CD8-positive, alpha-beta memory T cell (primary cell): ENCODE measurements at places on chromosomes 3 and 15.

DNA sequence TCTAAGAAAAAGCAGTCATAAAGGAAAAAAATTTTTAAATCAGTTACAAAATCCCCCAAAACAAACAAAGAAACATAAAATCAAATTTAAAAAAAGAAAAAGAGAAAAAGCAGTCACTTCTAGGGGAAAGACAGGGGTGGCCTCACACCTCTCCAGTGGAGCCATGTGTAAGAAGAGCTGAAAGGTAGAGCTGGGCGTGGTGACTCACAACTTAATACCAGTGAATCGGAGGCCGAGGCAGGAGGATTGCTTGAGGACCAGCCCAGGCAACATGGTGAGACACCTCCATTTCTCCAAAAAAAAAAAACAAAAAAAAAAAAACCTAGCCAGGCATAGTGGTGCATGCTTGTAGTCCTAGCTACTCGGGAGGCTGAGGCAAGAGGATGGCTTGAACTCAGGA is 14.7 kb downstream of the MESD start:
- no peak for DNase-seq

GRCh38 chr3:156575641-156576040 is 20.7 kb upstream of the SSR3 start:
- DNase-seq, result no peak

DNA sequence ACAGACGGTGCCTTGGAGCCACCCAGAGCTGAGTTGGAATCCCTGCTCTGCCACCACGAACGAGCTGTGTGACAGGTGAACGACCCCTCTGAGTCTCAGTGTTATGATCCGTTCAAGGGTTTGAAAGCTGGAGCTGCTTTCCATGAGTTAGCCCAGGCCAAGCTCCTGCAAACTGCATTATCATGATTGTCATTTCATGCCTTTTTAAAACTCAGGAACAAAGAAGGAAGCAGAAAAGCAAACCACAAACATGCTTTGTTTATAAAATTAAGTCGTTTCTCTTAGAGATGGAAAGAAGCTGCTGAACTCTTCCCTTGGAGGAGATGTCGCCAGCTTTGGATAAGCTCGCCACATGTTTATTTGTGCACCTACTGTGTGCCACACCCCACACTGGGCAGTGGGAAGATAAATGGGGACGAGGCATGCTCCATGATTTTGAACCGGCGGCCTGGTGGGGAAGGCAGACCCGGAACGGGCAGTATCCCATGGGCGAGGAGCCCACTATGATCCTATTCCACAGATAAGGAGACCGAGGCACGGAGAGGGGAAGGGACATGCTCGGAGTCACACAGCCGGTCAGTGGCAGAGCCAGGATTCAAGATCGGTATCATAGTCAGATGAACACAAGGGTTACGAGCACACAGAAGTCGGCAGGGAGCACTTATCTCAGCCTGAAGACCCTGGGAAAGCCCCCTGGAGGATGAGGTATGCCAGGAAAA is 15.9 kb downstream of the HRH1 start:
- DNase-seq, result no peak

DNA sequence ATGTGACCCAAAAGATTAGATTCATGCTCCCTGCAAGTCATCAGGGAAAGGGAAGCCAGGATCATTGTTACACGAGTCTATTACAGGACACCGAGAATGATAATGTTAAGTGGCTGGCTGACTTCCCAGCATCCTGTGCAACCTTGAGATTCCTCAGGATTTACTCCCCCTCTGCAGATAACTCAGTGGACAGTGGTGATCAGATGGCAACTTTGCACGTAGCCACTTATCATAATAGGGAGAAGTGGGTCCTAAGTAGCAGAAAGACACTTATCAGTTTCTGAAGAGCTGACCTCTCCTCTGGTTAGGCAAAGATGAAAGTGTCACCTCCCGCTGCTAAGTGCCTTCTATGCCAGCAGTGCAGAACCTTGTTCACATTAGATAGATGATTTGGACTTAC is 6.7 kb upstream of the TMPRSS7 start:
- DNase-seq, result no peak

- no peak for DNase-seq
These were observed 10.3 kb downstream of the STOML1 start for GRCh38 chr15:73981761-73982221.

GRCh38 chr3:53173107-53173506 is 12.1 kb downstream of the PRKCD start:
- DNase-seq, result no peak

DNA sequence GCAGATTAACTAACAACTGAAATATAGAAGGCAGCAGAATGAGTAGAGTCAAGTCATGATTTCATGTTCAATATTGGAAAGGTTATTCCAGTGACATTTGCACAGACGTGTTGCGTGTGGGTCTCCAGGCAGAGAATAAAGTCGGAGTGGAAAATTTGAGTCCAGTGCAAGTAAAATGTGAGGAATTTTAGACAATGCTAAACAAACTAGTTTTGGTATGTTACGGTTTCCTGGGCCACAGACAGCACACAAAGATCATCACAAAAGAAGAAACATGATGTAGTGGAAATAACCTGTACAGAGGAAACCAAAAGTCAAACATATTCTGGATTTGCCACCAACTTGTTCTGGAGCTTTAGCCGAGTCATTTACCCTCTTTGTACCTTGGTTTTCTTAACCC is 367 bp downstream of the OR4F6 start:
- DNase-seq, result no peak

DNA sequence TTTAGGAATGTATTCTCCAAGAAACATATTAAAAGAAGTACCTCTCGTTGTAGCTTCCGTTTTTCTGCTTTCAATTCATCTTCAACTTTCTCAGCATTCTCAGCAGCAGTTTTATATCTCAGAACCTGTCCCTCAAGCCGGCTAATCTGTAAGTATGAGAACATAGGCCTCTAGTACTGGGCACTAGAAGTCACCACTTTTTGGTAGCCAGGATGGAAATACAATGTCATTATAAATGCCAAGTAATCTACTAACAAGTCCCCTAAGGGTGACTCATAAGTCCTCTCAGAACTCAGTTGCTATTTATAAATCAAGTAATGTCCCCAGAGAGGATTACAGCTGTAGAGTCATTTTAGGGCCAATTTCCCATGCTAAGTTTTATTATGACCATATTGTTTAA is 61.1 kb downstream of the MLH1 start:
- DNase-seq, result no peak

DNA sequence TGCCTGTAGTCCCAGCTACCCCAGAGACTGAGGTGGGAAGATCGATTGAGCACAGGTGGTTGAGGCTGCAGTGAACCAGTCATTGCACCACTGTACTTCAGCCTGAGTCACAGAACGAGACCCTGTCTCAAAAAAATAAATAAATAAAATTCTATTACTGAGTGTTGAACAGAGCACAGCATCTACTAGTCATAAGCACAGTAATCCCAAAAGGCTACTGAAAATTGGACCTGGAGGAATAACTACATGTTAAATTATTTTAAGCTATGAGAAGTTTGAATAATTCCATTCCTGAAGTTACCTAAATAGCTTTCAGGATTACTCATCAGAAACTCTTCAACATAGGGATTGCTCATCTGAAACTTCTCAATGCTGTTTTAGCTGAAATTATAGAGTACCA is 43.4 kb downstream of the ARMC8 start:
- DNase-seq, result no peak

DNA sequence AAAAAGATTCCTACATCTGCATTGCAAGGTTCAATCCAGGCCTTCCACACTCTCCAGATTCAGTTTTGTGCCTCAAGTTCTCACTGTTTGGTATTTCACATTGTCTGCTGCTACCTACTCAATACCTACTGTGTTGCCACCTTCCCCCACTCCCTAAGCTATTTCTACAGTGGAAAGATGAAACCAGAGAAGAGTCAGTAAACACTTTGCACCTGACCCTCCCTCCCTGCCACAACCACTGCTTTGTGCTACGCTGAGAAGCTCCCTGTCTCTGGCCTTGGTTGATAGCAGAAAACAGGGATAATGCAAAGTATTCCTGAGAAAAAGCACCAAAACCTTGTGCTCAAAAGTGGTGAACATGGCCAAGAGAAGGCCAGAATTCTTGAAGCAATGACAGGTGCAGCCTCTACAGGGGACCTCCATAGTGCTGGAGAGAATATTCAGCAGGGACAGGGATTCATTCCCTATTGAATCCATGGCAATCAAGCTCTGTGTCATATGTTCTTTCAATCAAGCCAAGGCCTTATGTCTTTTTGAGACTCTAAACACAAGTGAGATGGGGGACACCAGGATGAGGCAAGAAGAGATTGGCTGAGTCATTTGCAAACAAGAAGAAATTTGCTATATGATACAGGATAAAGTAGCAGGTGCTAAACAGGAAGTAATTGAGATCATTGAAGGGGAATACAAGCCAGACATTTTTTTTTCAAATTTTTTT is 83.5 kb upstream of the LIPC start:
- DNase-seq, result no peak

DNA sequence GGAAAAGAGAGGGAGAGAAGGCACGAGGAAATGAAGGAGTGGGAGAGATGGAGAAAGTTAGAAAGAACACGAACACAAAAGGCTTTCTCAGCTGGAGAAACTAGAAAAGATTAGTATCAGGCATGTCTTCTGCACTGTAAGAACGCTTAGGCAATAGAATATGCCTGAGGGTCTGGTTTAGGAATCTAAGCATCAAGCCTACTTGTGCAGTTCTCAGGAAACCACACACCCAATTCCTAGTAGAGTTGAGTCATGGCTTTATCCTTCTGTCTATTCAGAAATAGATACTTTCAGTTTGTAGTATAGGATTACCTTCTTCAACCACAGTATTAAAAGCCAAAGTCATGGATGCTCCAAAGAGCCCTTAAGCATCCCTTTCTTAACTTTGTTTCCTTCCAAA is 969.4 kb downstream of the NTRK3 start:
- no peak for DNase-seq

- no peak for DNase-seq
These were observed 1.5 kb upstream of the NEO1 start for GRCh38 chr15:73050561-73051295.

GRCh38 chr3:57199895-57200297 is at the start of gene HESX1:
HESX1 (minus strand) TSS chr3:57199978; CDS start chr3:57199918, 60 bp downstream.
- no peak for DNase-seq

DNA sequence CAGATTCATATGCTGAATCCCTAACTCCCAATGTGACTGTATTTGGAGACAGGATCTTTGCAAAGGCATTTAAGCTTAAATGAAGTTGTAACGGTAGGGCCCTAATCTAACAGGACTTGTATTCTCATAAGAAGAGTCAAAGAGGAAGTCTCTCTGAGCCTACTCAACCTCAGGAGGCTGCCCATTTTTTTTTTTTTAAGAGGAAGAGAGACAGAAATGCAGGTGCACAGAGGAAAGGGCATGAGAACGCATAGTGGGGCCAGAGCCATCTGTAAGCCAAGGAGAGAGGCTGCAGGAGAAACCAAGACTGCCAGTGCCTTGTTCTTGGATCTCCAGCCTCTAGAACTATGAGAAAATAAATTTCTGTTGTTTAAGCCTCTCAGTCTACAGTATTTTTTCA is 28.4 kb downstream of the ZNF860 start:
- no peak for DNase-seq
